ENCODE measurements at places on chromosomes 6 and 20. TPM values are rescaled to one million over a fixed set of nuclear protein-coding genes. Genes with fewer than 3 reads are reported as not detected.

- no peak for DNase-seq
These were observed 74.6 kb downstream of the AIG1 start for GRCh38 chr6:143135325-143135724.

DNA sequence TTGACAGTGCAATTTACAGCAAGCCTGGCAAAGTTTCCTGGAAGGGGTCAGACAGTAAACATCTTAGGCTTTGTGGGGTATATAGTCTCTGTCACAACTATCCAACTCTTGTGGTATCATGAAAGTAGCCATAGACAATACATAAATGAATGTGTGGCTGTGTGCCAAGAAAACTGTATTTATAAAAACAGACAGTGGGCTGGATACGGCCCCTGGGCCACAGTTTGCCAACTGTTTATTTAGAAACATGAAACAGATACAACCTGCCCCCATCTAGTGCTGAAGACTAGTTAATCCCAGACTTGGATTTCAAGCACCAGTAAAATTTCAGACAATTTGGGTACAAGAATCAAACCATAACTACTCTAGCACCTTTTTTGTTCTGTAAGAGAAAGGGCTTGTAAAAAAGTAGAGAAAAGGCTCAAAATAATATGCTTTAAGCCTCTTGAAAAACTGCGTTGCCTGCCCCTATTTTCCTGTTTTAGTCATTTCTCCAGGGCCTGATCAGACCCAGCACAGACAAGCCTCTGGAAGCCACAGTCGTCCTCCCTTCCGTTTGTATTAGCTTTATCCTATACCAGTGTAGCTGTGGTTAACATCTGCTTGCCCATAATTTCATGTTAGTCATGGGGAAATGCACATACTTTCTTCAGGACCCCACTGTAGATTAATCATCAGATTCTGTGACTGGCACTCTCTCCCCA lies 30.8 kb downstream of the JAG1 start:
- DNase-seq, result no peak

DNA sequence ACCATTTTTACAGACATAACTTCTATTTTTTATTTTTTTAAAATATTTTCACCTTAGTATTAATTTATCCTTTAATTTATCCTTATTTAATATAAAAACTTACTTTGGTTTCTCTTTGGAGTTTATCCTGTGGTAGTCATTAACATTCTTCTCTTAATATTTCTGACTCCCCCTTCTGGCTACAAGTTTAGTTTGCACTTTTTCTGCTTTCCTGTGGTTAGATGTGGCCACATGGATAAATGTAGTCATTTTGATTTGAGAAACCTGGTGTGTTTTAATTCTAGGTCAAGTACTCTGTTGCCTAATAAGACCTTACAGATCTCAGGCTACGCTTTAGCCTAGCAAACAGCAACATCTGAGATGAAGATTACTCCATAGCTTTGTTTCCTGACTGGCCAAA lies 1187.5 kb downstream of the HACE1 start:
- DNase-seq, result no peak

DNA sequence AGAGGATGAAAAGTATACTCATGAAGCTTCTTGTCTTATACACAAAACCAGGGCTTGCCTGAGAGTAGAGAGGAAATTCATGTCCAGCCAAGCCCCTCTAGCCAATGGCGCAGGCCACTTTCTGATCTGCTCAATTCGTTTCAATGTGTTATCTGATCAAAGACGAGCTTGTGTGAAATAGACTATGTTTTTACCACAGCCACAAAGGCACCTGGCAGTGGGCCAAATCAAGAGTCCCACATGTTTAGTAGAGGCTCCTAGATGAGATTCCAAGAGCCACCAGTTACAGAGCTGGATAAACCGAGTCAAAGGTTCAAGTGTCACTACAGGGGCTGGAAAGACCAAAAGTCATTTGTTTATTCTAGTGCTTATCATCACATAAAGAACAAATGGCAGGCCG lies 34.9 kb downstream of the GPLD1 start:
- peak; percentile 32 for DNase-seq

- DNase-seq, result no peak
These were observed 12.7 kb upstream of the IFNGR1 start for GRCh38 chr6:137231895-137232294.

GRCh38 chr6:129619579-129620233 lies 90.3 kb downstream of the ARHGAP18 start:
- DNase-seq, result no peak

TBXT gene
- not detected for total RNA-seq

C20orf202 gene
- total RNA-seq, result not detected

NR2E1 gene
- 0.38 TPM for total RNA-seq

RPRD1B gene
- 45.6 TPM for total RNA-seq
